Stimulated activated CD8-positive, alpha-beta memory T cell treated with anti-CD3 and anti-CD28 coated beads, Interleukin-2, amount 100 ng/mL, for 48 hours (primary cell): ENCODE measurements at places on chromosomes 6 and 20.

DNA sequence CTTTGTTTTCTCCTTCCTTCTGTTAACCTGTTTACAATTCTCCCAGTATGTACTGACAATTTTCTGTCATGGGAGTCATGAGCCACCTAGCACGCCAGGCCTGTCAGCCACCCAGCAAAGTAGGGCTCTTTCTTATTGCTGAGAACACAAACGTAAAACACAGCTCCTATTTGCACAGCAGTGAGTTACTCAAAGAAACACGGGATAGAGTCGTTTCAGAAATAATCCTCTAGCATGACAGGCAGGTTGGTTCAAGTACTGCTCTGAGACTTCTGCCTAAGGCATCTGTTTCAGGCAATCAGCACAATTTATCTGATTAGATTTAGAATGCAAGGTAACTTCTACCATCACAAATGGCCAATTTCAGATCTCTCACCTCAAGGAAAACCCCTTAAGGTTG lies 88.8 kb downstream of the CD24 start:
- no peak for DNase-seq

- DNase-seq, result no peak
Observed at GRCh38 chr6:88680654-88681053, 282.8 kb downstream of the RNGTT start.

DNA sequence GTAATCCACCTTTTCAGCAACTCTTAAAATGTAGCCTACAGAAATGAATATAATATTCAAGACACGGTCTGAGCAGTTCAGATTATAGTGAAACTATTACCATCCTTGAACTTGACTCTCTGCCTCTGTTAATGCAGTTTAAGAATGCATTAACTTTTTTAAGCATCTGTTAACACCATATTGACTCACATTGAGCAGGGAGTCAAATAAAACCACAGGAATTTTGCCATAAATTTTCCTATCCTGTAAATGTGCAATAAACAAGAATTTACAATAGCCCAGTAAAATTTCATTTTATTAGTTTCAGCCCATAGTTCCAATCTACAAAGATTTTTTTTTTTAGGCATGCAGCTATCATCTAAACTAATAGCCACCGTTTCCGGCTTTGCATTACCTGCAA lies 239.2 kb upstream of the DEFB112 start:
- no peak for DNase-seq

- DNase-seq, result no peak
Observed at GRCh38 chr20:50286609-50287008, 96.0 kb downstream of the CEBPB start.

- no peak for DNase-seq
Observed at GRCh38 chr6:158766621-158767455, 52.3 kb downstream of the EZR start.

GRCh38 chr6:46039646-46040045 lies 24.0 kb upstream of the CLIC5 start:
- no peak for DNase-seq

- DNase-seq, result no peak
Observed at GRCh38 chr20:43532416-43533055, 25.0 kb downstream of the L3MBTL1 start.

DNA sequence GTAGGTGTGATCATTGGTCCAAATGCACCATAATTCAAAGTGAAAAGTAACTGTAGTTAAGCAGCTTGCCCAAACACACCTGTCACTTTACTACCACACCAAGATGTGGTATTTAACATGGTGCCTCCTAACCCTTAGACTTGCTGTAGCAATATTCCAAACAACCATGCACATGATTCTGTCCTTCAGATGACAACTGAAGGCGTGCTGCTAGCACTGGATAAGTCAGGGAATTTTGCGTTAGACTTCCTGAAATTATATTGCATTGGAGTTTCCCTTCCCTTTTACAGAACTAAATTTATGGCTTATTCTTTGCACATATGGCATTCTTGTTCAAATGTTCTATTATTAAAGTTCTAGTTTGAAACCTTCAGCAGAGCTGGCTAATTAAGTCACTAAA lies 106.2 kb downstream of the ARHGAP18 start:
- no peak for DNase-seq

GRCh38 chr20:24956001-24956841 lies 7.2 kb downstream of the CST7 start:
- DNase-seq, result no peak

- no peak for DNase-seq
Observed at GRCh38 chr20:4007383-4008025, 7.9 kb downstream of the RNF24 start.

DNA sequence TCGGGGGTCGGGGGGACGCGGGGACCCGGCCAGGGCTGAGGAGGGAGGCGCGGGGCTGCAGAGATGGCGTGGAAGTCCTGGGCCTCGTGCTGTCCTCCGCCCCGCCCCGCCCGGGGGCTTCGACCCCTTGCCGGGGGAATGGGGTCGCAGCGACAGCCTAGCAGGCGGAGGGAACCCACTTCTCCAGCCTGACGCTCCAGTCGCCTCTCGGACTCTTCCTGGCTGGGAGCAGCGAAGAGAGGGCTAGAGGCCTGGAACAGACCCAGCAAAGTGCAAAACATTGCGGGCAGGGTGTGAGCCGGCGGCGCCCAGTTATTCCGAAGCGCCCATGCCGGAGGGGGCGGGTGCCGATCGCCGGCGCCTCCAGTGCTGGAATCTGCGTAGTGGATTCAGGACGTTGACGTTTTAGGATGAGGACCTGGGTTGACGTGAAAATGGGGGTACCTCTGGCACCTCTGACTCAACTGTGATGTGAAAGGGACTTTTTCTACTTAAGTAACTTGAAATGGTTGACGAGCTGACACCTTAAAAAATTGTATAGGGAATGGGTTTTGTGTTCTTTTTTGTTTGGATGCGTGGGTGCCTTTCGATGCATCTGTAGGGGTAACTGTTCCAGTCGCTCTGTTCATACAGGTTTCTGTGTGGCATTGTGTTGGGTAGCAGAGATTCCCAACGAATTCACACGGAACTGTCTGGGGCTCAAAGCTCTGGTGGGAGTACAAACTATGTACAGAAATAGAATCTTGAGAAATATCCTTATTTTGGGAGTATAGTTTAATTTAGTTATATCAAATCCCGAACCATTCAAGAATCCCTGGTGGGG lies 1.4 kb downstream of the SLC35F1 start:
- DNase-seq, result no peak

DNA sequence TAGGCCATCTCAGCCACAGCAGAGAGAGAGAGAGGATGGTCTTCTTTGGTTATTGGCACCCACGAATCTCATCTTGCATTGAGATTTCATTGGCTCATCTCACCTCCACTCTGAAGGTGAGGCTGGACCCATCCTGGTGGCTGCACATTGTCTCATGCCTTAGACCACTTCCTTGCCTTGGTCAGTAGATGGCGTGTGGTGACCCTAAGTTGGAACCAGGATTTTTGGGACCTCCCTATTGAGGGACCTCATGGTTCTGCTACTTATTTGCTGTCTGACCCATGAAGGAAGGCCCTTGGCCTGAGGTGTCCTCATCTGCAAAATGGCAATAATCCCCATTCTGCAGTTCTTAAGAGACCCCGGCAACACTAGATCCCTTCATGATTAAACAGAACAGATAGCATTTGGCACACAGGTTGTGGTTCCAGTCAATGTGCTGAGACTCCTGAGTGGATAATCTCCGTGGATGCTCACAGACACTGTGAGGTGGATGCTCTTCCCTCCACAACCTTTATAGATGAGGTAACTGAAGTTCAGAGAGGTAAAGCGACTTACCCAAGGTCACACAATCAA lies 21.5 kb upstream of the AAR2 start:
- DNase-seq, result no peak

DNA sequence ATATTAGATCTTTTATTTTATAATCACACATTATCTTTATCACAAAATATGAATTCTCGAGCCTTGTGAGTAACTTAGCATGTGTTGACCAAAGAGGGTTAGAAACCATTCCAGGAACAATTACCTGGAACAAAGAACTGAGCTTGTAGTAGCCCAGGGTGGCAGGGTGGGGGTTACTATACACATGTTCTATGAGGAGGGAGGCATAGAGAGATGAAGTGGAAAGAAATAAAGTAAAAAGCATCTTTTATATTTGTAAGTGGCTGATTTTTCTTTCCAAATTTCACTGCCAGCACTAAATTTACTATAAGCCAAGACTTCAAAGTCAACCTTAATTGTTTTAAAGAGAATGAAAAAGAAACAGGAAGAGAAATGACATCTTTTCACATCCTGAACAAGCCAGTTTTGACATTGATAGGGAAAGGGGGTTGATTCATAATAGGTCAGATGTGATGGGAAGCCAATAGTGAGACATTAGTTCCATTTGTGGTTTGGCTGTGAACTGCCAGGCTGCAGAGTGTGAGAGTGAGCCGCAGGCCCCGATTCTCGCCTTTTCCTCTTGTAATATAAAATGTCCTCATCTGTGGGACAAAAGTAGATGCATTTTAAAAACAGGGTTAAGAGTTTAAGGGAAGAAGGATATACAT lies 52.7 kb upstream of the MYB start:
- DNase-seq, result peak; percentile 42

DNA sequence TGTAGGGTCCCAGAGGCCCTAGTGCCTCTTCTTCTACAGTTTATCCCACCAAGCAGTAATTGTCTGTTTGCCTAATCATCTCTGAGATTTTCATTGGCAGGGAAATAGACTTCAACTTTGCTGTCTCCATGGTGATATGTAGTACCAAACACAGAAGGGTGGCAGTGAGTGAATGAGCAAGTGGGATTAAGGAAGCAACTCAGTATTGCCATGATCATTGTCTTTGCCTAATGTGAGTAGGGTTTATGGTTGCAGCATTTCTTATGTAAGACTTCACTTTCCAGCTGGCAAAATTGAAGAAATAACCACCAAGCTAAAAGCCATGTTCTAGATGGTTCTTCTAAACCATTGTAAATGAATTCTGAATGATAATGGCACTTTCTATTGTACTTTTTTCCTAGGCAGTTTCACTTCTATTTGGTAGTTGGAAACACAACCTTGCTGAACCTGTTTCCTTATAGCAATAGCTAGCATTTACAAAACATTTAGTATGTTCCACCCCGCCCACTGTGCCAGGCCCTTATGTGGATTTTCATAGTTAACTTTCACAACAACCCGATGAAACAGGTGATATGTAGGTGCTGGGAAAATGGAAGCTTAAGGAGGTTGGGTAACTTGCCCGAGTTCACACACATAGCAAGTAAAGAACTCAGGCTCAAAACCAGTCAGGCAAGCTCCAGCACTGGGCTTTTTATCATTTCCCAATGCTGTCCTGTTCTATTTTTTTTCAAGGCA lies 32.0 kb downstream of the ZC2HC1B start:
- no peak for DNase-seq

- DNase-seq, result no peak
Observed at GRCh38 chr20:54172856-54173652, 732 bp downstream of the CYP24A1 start.

GRCh38 chr6:30877419-30878262 lies 6.7 kb upstream of the DDR1 start:
- DNase-seq, result peak; percentile 64

DNA sequence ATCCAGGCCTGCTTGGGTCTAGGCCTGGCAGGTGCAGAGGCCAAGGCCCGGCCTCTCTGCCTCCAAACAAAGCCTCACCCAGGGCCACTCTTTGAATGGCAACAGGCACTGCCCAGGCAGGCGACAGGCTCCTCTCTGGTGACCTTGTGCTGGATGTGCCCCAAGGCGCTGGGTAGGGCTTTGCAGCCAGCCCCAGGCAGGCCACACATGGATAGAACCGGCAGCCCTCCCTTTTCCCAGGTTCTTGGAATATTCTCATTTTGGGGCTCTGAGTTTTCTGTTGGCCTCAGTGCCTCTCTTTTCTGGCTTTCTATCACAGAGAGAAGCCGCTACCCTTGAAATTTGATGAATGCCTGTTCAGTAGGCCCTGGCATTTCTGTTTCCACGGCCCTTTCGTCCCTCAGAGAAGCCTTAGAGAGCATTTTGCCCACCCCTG lies 18.9 kb downstream of the PKIG start:
- no peak for DNase-seq

- DNase-seq, result no peak
Observed at GRCh38 chr6:1867197-1867596, 257.5 kb downstream of the FOXC1 start.

DNA sequence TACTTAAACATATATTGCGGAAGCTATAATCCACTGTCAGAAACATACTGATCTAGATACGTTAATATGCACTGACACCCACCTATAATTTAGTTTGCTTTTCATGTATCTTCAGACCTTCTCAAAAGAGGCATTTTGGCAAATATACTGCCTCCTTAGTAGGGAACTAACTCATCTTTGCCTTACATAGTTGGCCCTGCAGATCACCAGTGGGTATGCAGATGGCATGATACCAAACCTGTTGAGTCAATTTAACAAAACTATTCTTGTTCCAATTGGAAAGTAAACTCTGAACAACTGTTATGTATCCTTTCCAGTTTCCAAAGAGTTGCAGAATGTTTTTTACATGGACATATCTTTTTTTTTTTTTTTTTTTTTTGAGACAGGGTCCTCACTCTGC lies 35.6 kb upstream of the TBC1D20 start:
- DNase-seq, result no peak

- DNase-seq, result no peak
Observed at GRCh38 chr6:148446681-148447080, 104.0 kb downstream of the SASH1 start.

- DNase-seq, result no peak
Observed at GRCh38 chr20:11852811-11853210, 64.9 kb upstream of the BTBD3 start.

GRCh38 chr20:1995531-1996310 lies 1.9 kb upstream of the PDYN start:
- no peak for DNase-seq

- no peak for DNase-seq
Observed at GRCh38 chr6:73233048-73233447, 7.8 kb upstream of the KHDC1L start.

- DNase-seq, result peak; percentile 63
Observed at GRCh38 chr6:26520850-26521599, 17.1 kb upstream of the HMGN4 start.

DNA sequence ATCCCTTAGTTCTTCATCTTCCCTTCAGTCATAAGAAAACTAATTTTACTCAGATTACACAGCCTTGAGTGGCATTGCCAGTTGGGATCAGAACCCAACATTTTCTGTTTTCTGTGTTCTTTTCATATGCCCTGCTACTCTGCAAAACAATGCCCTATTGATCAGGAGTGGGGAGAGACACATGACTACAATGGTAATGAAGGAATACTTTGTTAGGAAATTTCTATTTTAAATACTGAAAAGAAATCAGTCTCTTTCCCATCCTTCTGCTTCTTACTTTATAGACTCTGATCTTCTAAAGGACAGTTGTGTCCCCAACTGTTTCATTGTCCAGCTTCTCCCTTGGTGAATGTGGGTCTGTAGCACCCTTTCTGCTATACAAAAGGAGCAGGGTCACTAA lies 5.5 kb upstream of the PKIB start:
- no peak for DNase-seq

DNA sequence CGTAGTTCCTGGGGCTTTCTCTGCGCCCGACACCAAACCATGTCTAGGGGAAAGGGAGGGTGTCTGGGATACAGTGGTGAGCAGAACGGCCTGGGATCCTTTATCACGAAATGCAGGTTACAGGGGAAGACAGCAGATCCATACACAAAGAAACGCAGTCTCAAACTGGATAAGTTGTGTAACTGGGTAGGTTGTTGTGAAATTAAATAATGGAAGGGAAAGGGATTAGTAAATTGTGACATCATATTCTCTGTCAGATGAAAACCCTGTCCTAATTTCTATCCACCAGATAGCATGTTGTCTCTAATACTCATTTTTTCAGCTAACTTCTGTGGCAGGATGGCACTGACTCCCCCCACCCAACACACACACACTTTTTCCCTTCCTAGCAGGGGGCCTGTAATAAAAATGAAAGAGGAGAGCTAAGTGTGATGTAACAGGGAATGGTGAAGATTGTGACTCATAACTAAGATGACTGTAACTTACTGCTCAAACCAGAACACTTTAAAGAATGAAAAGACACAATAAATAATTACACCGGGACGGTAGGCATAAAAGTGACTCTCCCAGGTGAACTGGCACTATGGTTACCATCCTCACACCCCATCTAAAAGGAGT lies 769 bp upstream of the TRPC4AP start:
- no peak for DNase-seq
